ENCODE measurements at places on chromosomes 3 and 15.
A peak's percentile ranks its signal among the peaks of the same experiment; 100 is the strongest.

GRCh38 chr15:30953731-30954378 lies 37.6 kb downstream of the MTMR10 start:
- peak; percentile 95 for DNase-seq

- peak; percentile 99 for DNase-seq
These were observed at the start of gene POLR2M for GRCh38 chr15:57706405-57707209. Gene POLR2M (plus strand): TSS chr15:57706714. CDS start chr15:57706843, 129 bp downstream.

DNA sequence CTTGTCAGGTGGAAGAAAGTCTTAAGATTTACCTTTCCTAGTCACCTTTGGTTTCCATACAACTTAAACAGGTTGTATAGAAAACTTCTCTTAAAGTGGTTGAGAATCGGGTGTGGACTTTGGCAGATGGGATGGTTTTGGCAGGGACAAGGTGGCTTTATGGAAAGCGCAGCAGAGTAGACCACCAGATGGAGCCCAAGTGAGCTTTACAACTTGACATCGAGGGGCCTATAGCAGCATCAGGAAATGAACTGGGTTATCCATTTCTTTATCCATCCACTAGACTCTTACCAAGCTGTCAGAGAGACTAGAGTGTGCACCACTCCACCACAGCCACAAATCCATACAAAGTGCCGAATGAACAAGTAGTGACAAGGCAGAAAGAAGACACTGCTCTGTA lies 85.3 kb upstream of the MBNL1 start:
- DNase-seq = peak; percentile 42

- DNase-seq = no peak
These were observed 1039.2 kb downstream of the ROBO1 start for GRCh38 chr3:78728406-78729145.

GRCh38 chr3:172924546-172924945 lies 174.0 kb downstream of the ECT2 start:
- no peak for DNase-seq

DNA sequence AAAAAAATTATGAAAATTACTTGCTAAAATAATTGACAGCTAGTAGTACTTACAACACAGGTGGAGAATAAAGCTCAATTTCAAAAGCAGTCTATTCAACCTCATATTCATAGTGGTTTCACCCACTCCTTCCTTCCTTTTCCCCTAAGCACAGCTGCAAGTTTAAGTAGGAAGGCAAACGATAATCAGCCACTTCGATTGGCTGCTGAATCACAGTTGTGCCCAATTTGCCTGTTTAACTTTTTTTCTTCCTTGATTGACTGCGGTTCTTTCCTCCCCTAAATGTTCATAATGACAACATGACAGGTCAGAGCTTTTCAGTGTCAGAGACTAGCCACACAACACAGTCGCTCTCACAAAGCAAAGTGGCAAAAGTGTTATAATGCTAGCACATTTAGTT lies 468.0 kb upstream of the GBE1 start:
- DNase-seq = no peak

- DNase-seq = no peak
These were observed 29.0 kb upstream of the FURIN start for GRCh38 chr15:90839187-90840071.

DNA sequence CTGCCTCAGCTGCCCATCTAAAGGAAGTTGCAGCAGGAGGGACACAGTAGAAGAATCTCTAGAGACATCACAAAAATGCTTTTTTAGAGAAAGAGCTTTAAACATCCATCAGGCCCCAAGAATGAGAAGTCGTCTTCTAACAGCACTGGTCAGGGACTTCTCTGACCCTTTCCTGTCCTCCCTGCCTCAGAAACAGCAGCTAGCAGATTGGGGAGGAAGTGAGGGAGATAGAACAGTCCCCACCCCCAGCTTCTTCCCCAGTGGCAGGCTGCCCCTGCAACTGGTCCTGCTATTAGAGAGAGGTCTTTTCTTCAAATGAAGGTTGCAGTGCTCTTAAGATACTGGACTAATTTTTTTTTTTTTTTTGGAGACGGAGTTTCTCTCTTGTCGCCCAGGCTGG lies 55.1 kb downstream of the PDE8A start:
- no peak for DNase-seq

- DNase-seq = no peak
These were observed 69.5 kb upstream of the VGLL4 start for GRCh38 chr3:11713171-11713570.

- DNase-seq = no peak
These were observed 106.3 kb downstream of the C3orf70 start for GRCh38 chr3:185046603-185047002.

GRCh38 chr3:4791358-4791757 lies 187.9 kb upstream of the BHLHE40 start:
- DNase-seq = no peak

- DNase-seq = peak; percentile 65
These were observed 31.6 kb downstream of the TSC22D2 start for GRCh38 chr3:150439657-150440056.

DNA sequence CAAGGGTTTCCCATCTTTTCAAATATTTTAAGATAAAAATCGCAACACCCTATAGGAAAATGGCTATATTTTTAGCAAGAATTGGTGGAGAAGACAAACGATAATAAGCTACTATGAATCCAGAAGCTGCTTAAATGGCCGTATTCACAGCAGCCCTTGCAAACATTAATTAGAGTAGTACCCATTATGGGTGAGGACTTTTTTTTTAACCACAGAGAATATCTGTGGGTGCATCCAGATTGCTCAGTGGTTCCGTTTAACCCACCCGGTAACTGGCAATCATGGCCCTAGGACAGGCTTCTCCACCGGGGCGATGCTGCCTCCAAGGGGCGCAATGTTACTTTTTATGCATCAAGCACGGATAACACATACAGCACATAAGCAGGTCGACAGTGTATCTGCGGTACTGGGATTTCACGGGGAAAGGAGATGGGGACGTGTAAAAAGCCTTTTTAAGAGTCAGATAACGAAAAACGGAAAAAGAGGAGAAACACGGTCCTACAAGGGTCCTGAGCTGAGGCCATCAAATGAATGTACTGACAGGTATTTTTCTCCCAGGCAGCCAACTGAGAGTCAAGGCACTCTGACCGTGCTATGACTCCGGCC lies 968 bp upstream of the TMEM266 start:
- DNase-seq = peak; percentile 26

DNA sequence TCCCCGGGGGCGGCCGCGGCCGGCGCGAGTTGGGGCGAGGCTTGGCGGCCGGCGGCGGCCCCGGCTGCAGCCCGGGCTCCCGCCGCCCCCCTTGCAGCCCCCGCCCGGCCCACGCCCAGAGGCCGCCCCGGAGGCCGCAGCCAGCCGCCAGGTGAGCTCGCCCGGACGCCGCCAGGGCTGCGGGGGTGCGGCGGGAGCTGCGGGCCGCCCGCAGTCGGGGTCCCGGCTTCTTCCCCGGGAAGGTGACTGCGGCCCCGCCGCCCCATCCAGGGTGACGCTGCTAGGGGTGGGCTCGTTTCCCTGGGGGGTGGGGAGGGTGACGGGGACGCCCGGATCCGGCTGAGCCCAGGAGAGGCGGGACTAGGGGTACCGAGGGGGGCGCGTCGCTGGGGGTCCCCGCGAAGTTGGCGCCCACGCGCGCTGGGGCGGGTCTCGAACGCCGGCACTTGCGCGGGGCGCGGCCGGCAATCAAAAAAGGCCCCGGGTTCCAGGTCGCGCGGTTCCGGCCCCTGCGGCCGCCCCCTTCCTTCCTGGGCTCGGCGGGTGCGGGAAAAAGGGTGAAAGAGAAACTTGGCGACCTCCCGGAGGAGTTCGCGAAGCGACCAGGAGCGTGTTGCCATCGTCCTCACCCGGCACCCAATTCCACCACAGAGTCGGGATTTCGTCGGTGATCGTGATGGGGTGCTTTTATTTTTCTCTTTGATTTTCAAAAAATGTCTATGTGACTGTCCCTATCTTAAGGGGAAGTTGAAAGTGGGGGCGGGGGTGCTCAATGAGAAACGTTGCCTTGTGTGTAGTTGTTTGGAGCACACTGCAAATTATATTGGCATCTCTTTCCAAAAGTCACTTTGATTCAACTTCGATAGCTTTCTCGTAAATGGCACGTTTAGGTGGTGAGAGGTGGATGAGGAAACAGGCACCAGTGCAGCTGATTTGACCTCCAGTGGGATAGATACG lies 619 bp downstream of the ATXN7 start:
- DNase-seq = peak; percentile 33

- no peak for DNase-seq
These were observed 27.1 kb upstream of the GABRG3 start for GRCh38 chr15:26943866-26944265.

DNA sequence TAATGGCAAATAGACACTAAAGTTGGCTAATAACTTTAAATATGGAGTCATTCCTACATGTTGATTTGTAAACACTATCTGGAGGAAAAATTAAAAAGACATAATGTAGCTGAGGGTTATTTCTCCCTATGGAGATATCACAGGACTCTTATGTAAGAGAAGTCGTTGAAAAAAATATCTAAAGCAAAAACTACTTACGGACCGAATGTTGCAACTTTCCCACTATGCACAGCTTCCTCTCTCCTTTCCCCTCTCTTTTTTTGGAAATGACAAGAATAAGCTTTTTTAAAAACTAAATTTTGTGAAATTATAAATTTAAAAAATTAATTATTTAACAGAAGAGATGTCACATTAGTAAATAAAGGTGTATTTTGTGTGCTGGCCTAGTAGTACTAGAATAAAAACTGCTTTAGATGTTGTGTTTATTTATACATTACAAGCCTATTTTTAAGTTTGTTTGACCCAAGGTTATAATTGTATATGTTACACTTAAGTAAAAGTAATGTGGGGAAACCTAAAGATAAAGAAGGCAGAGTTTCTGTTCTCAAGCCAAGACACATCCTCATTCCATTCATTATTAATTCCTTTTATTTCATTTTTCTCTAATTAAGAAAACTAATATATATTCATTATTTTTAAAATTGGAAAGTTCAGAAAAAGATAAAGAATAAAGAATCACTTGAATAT lies 20.7 kb upstream of the PPARG start:
- no peak for DNase-seq

DNA sequence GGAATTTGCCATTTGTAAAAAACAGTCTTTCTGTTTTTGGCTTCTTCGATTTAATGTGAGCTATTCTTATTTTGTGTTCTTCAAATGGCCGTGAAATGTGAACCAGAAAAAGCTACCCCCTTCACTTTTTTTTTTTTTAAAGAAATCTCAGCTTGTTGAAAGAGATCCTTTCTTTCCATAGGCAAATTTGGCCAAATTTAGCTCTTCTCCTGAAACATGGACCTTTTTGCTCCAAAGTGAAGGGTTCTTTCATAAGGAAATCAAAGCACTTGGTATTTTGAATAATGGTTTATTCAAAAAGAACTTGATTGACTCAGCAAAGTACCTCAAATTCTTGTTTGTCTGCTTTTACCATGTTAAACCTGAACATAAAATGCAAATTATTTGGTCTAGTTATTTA lies 10.1 kb downstream of the RCN2 start:
- no peak for DNase-seq

- DNase-seq = no peak
These were observed 27.6 kb downstream of the RFT1 start for GRCh38 chr3:53102601-53103147.

GRCh38 chr3:58462829-58463180 lies 29.1 kb upstream of the KCTD6 start:
- DNase-seq = no peak

- DNase-seq = no peak
These were observed 47.9 kb downstream of the ATP13A5 start for GRCh38 chr3:193330555-193331204.

DNA sequence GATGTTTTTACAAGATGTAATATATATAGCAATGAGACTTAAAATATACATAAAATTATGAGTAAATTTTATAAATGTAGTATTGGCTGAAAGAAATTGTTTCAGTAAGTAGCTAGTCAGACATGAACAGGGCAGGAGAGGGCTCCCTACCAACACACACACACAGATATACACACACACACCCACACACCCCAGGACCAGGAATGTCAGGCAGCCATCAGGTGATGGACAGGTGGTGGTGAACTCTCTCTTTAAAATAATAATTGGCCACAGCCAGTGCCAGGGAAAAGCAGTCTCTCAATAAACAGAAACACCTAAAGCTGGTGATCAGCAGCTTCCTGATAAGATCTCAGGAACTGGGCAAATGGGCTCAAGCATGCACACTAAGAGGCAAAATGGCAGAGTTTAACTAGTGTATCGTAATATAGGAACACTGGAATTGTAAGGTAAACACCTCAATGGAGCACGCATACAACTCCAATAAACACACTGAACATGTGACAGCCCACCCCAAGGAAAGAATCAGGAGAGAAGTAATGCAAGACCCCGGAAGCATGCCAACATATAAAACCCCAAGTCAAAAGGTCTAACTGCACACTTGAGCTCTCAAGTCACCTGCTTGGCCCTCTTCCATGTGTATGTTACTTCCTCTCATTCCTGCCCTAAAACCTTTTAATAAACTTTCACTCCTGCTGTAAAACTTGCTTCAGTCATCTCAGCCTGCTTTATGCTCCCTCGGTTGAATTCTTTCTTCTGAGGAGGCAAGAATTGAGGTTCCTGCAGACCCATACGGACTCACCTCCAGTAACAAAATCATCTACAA lies 1034.1 kb upstream of the SEMA6D start:
- no peak for DNase-seq

DNA sequence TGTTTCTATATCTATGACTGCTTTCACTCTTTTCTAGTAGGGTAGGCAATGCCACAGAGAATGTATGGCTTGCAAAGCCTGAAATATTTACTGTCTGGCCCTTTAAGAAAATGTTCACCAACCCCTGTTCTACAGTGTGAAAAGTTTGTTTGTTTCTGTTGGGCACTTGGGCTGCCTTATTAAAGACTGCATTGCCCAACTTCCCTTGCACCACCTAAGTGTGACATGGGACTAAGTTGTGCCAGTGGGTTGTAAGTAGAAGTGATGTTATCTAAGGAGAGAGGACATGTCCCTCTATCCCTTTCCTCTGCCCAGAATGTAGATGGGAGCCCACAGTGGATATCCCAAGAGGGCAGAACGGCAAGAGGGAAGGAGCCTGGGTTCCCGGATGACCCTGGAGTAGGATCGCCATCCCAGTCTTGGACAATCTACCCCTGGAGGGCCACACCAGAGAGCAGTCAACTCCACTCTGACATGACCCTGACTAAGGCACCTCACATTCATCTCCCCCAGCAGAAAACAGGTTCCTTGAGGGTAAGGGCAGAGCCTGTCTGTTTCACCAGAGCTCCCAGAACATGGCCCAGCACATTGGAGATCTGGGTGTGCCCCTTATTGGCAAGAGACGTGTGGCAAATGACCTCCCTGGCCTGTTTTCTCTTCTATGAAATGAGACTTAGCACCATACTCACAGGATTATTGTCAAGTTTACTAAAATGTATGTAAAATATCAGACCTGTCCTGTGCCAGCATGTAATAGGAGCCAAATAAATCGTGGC lies 138.8 kb downstream of the SMAD6 start:
- DNase-seq = no peak

DNA sequence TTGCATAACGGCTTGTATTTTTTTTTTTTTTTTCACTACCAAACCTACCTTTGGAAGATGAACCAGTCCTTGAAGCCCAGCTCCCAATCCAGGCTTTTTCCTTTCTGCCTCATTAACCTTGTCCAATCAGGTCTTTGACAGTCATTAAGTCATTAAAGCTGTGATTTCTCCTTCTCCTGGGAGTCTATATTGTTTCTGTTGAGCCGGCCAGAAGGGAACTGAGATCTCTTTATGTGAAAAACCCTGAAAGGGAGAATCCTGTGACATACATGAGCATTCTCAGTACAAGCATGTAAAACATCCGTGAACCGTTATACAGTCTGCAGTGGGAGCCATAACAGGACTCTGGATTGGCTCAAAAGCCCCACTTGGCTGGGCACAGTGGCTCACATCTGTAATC lies 40.0 kb downstream of the ZNF589 start:
- no peak for DNase-seq
